Activated CD8-positive, alpha-beta memory T cell treated with anti-CD3 and anti-CD28 coated beads for 24 hours (primary cell): ENCODE measurements at places on chromosomes 1 and 21.

GRCh38 chr1:102757363-102757762 lies 351.0 kb downstream of the COL11A1 start:
- no peak for DNase-seq

GRCh38 chr1:178688244-178688643 lies 36.8 kb upstream of the RALGPS2 start:
- no peak for DNase-seq

DNA sequence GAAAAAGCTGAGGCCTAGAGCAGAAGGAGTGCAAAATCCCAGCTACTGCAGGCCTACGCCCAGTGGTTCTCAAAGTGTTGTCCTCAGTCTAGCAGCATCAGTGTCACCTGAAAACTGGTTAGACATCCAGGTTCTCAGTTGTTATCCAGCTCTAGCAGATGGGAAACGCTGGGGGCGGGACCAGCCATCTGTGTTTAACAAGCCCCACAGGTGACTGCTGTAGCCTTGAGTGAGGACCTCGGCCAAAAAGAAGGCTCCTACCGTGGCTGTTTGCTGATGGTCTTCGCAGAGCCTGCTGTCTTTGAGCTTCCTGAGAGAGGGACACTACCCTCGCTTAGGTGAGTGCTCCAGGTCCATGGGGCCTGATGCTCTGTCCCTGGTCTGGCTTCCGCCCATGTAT lies 69.7 kb downstream of the LRRN2 start:
- no peak for DNase-seq

DNA sequence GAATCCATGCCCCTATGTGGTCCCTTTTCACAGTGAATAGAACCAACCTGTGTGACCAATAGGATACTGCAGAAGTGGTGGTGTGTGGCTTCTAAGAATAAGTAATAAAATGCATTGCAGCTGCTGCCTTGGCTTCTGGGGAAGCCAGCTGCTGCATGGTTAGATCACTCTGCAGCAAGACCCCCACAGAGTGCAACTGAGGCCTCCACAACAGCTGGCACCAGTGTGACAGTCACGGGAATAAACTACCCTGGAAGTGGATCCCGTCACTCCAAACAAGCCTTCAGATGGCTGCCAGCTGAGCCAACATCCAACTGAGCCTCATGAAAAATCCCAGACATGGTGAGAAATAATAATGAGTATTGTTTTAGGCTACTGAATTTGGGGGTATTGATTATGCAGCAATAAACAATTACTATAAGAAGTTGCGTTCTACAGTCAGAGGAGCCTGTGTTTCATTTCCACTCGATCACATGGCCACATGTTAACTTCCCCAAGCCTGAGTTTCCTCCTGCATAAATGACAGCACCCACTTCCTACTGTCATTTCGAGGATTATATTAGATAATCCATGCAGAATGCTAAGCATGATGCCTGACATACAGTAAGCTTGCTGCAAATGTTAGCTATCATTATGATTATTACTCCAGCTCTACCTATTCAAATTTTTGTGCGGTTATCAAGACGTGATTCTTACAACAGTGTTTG lies 20.8 kb upstream of the COG2 start:
- DNase-seq, result no peak

DNA sequence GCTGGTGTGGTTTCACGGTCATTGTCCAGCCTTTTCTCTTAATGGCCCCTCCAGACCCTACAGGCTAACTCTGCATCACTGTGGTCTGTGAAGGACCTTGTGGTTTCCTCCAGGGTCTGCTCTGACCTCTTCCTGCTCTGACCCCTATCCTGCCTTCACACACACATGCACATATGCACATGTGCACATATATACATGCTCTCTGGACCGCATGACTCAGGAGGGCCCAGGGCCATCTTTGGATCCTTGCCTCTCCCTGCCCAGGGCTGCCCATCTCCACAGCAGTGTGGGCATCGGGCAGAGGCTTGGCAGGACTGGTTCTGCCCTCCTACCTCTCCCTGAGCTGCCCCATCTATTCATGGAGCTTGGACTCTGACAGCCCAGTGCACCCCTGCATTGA lies 510.9 kb downstream of the PTPRU start:
- DNase-seq, result no peak

DNA sequence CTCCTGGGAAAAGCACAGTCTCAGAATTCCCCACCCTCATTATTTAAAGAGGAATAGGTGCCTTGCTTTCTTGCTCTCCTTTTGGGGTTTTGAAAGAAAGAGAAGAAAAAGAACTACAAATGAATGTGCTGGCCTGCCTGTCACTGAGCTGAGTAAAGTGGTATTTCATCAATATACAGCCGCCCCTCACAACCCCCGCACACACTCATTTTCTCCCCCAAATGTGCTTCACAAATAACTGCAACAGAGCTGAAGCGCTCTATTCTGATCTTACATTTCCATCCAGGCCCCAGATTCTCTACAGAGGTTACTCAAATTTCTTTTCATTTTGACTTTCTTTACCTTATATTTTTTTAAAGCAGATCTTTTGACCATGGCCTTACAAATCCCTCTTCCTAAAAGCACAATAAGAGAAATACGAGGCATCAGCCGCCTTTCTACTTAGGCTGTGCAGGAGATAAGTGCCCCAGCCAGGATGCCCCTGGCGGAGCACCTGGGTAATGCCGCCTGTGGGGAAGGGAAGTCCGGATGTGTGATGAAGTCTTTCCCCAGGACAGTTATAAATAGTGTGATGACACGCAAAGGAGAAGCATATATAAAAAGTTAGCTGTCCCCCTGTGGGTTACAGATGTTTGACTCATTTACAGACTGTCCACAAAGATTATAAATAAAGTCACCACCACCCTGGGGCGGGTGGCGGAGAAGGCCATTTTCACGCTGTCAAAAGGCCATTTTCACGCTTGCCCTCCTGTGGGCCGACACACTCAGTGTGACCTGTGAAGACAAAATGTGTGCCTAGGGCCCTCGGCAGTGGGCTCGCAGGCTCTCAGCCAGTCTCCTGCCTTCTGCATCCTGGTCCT lies 6.5 kb downstream of the KCNN3 start:
- no peak for DNase-seq

GRCh38 chr1:60213253-60213652 lies 139.7 kb upstream of the C1orf87 start:
- DNase-seq, result no peak
